ENCODE measurements at places on chromosomes 5 and 9.

- DNase-seq = no peak
Observed at GRCh38 chr9:132793606-132794580, 84.2 kb downstream of the AK8 start.

DNA sequence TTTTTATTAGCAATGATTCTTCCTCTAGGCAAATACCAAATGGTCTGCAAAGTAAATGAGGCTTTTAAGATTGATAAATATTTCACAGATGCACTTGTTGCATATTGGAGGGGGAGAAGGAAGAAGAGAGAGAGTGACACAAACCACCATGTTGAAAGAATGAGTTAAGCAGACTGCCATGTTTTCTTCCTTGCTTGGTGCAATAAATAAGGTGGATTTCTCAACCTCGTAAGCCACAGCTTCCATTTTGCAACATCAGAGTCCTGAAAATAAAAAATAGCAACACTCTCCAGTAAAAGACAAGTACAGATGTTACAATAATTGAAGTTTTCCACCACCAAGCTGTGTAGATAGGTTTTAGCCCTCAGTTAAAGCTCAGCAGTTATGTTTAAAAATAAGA lies 202.9 kb downstream of the SGCD start:
- no peak for DNase-seq

DNA sequence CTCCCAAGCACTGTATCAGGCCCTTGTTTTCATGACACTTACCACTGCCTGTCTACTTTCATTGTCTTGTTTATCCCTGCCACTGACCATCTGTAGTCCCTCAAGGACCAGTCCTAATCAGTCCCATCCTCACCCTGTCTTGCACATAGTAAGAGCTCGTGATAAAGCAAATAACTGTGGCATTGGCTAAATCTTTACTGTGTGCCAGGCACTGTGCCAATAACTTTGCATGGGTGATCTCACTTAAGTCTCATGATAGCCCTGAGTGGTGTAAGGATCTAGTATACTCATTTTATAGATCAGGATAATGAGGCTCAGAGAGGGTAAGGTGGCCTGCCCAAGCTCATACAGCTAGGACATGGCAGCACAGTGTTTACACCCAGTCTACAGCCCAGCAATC lies 5.6 kb downstream of the CDX1 start:
- DNase-seq = no peak

DNA sequence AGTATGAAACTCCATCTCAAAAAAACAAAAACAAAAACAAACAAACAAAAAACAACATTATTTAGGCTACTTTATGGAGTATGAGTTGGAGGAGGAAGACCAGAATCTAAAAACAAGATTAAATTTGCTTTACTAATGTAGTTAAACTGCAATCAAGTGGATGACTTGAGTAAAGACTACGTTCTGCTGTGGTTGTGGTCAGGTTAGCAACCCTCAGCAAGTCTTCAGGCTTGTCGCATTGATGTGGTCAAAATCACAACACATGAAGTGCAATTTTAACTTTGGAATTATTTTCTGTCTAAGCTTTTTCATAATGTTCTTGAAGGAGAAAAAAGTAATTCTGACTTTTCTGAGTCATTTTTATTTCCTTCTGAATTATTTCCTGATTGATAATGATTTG lies 43.1 kb downstream of the PDE6A start:
- DNase-seq = no peak

DNA sequence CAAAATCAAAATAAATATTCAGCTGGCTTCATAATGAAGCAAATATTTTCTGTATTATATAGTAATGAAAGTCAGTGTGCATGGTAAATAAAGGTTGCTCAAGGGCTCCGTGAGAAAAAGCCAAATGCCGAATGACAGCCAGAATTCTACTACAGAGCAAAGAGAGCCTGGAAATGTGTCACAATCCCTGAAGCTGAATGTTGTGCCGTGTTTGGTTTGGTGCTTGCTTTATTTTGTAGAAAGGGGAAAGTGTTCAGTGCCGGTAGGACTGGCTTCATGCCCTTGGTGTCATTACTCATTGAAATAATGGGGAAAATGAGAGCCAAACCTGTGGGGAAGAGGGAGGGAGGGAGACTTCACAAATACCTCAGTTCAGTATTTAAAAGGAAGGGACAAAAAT lies 26.8 kb upstream of the ADAMTSL1 start:
- DNase-seq = no peak

DNA sequence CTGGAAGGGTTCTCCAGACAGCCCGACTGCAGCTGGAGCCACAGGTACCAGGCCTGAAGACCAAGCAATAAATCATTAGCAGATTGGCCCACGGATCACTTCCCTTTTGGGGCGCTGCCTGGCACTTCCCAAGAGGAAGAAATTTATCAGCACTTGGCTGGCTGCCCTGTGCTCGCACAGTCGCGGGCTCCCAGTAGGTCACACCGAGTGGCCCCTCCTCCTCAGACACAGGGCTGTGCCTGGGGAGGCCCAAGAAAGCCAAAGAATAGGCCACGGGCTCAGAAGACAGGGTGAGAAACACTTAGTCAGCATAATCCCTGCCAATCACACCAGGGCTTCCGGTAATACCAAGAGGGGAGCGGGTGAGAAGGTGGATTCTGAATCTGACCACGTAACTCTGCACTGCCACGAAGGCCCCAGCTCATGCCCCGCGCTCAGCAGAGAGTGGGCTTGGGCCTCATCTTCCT lies 115.7 kb upstream of the MSX2 start:
- no peak for DNase-seq

DNA sequence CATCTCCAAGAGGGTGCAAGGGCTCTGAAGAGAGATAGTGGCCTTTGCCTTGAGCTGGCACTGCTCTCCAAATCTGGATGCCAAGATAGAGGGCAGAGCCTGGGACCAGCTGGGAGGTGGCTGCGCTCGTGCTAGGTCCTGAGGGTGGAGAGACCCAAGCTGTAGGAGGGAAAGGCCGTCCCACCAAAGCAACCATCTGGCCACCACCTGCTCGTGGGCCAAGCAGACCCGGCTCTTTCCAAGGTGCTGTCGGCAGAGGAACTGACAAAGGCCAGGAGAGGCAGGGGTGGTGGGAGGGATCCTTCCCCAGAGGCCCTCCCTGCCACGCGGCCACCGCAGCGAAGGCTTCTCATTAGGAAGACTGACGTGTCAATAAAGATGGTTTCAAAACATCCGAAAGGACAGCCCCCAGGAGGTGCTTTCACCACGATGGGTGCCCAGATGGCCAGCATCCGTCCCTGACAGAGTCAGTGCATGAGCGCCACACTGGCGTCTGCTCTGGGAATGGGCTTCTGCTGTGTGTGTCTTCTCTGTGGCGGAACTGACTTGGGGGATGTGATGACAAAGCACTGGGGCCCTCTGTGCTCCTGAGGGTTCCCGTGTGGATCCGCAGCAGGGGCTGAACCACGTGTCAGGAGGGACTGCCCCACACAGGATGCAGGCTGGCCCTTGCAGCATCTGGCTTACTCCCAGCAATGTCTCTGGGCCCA lies 213.5 kb downstream of the FANCC start:
- DNase-seq = no peak

DNA sequence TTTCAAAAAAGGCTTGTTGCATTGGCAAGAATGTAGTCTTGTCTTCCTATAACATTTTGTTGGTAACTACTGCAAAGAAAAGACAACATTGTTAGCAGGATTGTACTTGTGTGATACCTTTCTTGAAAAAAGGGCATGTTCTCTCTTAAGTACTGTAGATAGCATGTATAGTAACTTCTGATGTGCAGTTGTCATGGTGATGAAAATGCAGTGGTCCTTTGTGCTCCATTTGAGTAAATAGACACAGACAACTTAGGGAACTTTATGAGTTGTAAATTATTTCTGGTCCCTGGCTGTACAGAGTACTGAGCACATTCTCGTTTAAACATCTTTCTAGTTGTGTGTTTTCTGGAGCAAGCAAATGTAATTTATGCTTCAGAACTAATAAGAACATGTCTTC lies 103.3 kb downstream of the CD180 start:
- no peak for DNase-seq

Data from kidney capillary endothelial cell (primary cell).